ENCODE measurements at places on chromosomes 2 and 18. TPM values are rescaled to one million over a fixed set of nuclear protein-coding genes. Genes with fewer than 3 reads are reported as not detected.

The SLC4A5 gene
- polyA plus RNA-seq: 9.9 TPM

The LRRTM1 gene
- polyA plus RNA-seq: 2.2 TPM

The ALLC gene
- polyA plus RNA-seq: not detected

The HOXD11 gene
- polyA plus RNA-seq: not detected

The LRRC30 gene
- not detected for polyA plus RNA-seq

The OR6B2 gene
- polyA plus RNA-seq: not detected

The RAB27B gene
- 12.0 TPM for polyA plus RNA-seq

The SERPINB10 gene
- 0.31 TPM for polyA plus RNA-seq

The NR4A2 gene
- 1.8 TPM for polyA plus RNA-seq

The LONRF2 gene
- 2.1 TPM for polyA plus RNA-seq

The ALKAL2 gene
- polyA plus RNA-seq: 7.5 TPM

The DSG1 gene
- polyA plus RNA-seq: not detected

The TBR1 gene
- polyA plus RNA-seq: not detected
